ENCODE measurements at places on chromosomes 11 and 22.

- DNase-seq = no peak
Measured at GRCh38 chr11:68579455-68579854, 104.9 kb upstream of the GAL start.

DNA sequence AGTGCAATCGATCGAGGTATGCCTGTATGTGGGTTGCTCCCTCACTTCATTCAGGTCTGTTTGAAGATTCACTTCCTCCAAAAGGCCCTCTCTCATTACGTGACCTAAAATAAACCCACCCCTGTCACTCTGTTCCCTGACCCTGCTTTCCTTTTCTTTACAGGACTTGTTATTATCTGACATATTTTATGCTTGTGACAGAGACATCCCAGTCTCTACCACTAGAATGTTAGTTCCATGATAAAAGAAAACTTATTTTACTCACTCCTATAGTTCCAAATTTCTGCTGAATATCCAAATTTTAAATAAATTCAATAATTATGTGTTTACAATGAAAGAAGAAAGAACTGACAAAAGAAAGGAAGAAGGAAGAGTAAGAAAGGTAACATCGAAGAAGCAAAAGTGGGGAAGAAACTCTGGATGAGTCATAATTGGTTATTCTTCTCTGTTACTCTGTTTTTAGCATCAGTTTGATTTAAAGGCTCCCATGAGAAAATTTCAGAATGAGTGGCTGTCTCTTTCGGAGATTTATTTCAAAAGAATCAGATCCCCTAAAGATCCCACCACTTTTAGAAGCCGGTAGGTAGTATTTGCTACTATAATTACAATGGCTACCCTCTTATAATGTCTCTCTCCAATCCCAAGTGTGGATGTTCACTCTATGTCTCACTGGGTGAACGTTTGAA is 33.5 kb downstream of the ENTHD1 start:
- DNase-seq = no peak

DNA sequence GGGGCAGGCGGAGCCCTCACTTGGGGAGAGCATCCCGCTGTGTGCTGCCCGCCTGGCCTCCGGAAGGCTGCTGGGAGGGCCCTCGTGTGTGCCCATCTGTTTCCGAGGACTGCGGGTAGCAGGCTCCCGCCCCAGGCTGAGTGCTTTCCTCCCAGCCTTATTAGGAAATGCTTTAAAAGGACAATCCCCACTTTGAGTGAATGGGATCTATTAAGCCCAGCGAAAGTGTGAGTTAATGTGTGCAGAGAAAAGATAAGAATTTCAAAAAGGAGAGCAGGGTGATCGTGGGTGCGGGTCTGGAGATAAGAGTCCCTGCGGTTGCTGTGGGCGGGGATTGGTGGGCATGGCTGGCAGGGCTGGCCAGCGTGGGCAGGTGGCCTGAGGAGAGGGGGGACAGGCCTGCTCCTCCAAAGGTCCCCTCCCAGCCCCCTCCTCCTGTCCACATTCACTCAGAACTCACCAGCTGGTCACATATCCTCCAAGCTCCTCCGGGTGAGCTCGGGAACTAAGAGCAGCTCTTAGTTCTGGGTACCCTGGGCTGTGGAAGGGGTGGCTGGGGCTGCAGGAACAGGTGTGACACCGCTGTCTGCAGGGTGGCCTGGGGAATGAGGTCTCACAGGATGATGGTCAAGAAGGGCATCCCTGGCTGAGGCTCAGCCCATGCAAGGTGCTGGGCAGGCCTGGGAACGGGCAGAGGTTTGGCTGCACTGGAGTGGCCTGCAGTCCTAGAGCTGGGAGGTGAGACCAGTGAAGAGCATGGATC is 1260.3 kb downstream of the BRD1 start:
- DNase-seq = peak; percentile 82

GRCh38 chr22:26998716-26999115 is 341.3 kb downstream of the MIAT start:
- DNase-seq = no peak

- DNase-seq = no peak
Measured at GRCh38 chr11:10892250-10892649, 34.4 kb upstream of the ZBED5 start.

DNA sequence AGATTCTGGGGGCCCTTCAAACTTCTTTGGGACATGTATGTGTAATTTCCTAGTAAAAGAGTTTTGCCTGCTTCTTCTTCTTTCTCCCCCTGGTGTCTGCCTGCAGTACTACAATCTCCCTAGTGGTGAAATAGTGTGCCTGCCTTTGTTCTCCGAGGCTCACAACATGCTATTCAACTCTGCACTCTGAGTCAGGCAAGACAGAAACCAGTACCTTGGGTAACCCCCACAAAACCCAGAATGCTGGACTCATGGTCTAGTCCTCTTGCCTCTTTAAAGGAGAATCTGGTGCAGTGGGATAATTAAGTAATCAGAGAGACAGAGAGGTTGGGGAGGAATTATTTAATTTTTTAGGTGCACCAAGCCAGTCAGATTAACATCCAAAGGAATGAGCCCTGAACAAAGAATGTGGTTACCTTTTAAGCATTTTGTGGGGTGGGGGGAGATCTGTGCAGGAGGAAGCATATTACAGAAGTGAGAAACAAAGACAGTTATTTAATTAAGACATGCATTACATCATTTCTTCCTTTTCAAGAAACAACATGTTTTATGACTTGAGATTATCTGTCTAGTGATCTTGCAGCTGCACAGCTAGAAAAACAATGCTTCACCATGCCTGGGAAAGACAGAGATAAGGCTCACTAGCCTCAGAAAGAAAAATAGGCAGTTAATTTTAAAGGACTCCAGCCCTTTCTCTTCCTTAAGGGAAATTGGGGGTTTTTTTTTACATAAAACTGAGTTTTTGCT is 11.0 kb upstream of the MS4A6A start:
- DNase-seq = peak; percentile 29

DNA sequence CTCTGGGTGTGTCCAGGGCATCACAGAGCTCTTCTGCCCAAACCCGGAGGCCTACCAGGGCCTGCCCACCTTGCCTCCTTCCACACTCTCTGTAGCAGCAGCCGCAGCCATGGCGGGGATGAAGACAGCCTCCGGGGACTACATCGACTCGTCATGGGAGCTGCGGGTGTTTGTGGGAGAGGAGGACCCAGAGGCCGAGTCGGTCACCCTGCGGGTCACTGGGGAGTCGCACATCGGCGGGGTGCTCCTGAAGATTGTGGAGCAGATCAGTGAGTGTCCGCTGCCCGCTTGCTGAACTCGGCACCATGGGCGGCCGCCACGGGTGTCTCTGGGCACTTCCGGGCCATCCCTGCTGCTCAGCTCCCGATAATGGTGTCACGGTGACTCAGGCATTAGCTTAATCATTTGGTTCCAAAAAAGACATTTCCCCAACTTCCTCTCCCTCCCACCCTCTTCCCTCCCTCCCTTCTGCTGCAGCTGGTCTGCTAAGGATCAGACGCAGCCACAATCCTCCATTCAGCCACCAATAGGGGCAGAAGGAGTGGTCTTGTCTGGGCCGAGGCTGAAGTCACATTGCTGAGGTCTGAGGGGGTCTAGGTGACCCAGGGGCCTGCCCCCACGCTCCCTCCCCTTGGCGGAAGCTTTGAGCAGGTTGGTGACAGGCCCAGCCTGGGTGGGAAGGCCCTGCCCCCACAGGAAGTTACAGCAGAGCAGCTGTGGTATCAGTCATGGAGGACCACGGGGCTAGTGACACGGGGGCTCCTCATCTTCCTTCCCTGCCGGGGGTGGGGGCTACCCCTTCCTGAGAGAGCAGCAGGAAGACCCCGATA is 950 bp downstream of the FERMT3 start:
- DNase-seq = peak; percentile 83

GRCh38 chr11:9858218-9858617 is 194.3 kb downstream of the SWAP70 start:
- DNase-seq = no peak

GRCh38 chr11:2577991-2578928 is 121.5 kb downstream of the KCNQ1OT1 start:
- DNase-seq = no peak

- DNase-seq = no peak
Measured at GRCh38 chr22:35824256-35824655, 106.6 kb downstream of the APOL5 start.

DNA sequence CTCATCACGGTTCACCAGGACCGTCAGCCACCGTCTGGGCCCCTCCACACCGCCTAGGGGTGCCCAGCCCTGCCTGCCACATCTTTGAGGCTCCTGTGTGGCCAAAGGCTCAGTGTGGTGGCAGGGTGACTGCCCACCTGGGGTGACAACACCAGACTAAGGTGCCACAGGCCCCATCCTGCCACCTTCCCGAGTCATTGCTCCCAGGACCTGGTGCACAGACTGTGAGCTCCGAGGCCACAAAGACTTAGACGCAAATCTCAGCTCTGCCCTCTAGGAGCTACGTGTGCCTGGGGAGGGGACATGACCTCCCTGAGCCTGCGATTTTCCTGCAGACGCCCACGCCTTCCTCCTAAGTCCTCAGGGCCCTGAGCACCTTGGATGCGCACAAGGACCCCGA is 36.5 kb downstream of the KIAA0930 start:
- no peak for DNase-seq

DNA sequence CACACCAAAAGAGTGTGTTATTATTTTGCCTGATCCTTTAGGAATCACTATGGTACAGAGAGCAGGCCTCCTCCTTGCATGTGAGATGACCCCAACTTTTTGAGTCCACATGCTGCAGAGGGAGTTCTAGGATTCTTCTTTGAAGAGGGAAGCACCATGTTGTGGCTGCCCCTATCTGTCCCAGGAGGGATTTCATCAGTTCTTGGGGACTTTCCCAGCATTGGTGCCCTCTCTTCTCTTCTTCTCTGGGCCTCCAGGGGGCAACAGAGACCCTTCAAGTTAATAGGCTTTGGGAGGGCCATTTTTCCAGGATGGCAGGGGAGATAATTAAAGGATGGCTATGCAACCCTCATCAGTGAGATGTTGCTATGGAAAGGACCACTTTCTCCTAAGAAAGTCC is 3.6 kb downstream of the MMP1 start:
- peak; percentile 28 for DNase-seq

DNA sequence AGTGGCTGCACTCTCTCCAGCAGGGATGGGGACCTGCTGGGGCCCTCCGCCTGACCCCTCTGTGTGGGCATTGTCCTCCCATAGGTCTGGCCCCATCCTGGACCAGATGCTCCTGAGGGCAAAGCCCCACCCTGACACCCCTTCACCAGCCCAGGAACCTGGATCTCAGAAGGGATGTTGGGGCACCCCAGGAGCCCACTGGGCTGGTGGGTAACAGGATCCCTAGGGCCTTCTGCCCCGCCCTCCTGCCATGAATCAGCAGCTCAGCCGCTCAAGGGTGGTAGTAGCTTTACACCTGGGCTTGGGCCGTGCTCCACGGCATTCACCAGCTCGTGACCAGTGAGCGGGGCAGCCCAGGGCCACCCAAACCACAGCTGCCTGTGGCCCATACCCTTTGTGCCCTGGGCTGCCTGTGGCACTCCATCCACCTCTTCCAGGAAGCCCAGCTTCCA is 1.0 kb upstream of the MAPK12 start:
- no peak for DNase-seq

Data from AG08395 (cell line).